ENCODE measurements at places on chromosomes 12 and 14.

DNA sequence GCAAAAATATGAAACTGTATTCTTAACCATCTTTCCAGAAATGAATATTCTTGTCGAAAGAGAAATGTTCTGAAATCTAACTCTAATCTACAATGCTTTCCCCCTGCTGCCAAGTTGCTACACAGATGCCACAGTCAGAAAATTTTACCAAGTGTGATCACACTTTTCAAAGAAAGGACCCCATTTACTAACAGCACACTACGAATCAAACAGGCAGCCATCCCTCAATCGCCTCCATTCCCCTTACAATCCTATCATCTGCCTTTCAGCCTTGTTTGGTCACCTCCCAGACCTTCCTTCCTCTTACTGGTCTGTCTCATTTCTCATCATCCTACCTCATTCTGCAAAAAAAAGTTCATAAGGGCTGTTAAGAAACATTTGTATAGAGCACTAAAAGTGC lies 190.1 kb downstream of the MED13L start:
- no peaks in the 10 kb centered on the region for H3K36me3 ChIP-seq
- no peaks in the 10 kb centered on the region for H3K4me1 ChIP-seq
- no peak overlapping the region for H3K4me3 ChIP-seq
- H3K27ac ChIP-seq: no peak overlapping the region

- no peak for DNase-seq
- H3K36me3 ChIP-seq: no peaks in the 10 kb centered on the region
- H3K27ac ChIP-seq: no peak overlapping the region
- no peaks in the 10 kb centered on the region for H3K4me1 ChIP-seq
- H3K4me3 ChIP-seq: no peak overlapping the region
Measured at GRCh38 chr12:68281322-68282077, 28.1 kb upstream of the IL22 start.

GRCh38 chr12:32644431-32644830 lies 34.7 kb upstream of the DNM1L start:
- H3K27ac ChIP-seq: no peak overlapping the region
- no peaks in the 10 kb centered on the region for H3K36me3 ChIP-seq
- no peaks in the 10 kb centered on the region for H3K27me3 ChIP-seq
- H3K4me3 ChIP-seq: no peak overlapping the region

DNA sequence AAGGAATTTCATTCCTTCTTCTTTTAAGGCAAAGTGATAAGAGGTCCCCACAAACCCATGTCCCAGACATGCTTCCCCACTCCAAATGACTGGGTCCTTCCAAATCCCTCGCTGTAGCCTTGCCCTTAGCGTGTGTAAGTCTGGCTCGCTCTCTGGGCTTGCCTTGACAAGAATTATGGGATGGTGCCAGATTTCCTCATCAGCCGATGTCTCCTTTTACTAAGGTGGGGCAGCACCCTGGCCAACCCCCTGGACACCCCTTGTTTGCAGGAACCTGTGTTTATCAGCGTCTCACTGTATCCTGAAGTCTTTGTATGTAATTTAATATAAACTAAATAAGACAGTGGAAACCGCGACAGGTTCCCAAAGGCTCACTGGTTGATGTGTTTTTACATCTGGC lies 493.3 kb downstream of the EGLN3 start:
- H3K27ac ChIP-seq: no peak overlapping the region
- DNase-seq: no peak
- H3K4me3 ChIP-seq: no peak overlapping the region
- H3K36me3 ChIP-seq: no peaks in the 10 kb centered on the region

DNA sequence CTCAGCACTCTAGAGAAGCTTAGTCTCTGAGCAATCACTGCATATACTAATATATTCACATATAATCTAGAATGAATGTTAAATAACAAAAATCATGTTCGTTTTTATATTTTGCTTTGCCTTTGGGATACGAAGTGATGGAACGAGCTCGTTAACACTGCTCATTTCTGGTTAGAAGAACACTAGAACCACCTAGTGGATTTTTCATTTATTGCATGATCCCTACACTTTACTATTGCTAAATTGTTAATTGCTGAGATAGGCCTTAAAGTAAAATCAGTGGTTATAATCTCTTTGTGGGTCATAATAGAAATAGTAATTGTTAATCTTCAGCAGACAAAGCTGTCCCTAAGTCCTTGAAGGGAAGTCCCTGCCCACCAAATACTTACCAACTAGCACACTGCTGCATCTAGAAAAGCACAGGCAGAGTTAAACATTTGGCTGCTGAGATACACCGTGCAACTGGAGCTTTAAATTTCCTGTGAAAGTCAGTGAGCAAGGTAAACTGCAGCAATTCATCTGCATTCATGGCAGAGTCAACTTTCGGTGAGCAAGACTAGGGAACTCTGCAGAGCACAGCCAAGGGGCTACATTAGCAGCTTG lies 353.7 kb downstream of the APAF1 start:
- H3K4me1 ChIP-seq: no peaks in the 10 kb centered on the region
- no peak overlapping the region for H3K4me3 ChIP-seq
- no peaks in the 10 kb centered on the region for H3K27me3 ChIP-seq
- H3K27ac ChIP-seq: no peak overlapping the region
- H3K36me3 ChIP-seq: no peaks in the 10 kb centered on the region

- H3K4me1 ChIP-seq: no peaks in the 10 kb centered on the region
- no peak overlapping the region for H3K4me3 ChIP-seq
- no peak for DNase-seq
- H3K27me3 ChIP-seq: no peaks in the 10 kb centered on the region
- no peaks in the 10 kb centered on the region for H3K36me3 ChIP-seq
Measured at GRCh38 chr12:82756303-82756702, 69.6 kb downstream of the TMTC2 start.

DNA sequence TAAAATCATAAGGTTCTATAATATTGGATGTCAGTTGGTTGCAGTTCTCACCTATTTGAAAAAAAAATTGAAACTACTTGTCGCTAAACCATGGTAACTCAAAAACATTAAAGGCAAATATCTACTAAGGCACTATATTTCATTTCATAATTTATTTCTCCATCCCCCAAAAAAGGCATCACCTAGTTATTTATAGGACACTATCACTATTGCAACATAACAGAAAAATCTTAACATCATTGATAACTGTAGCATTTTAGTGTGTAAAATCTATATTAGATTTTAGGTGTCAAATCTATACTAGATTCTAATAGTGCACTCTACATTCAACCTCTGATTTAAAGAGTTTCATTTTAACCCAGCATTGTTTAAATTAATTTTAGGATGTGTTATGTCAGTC lies 1.7 kb downstream of the SPTSSA start:
- H3K36me3 ChIP-seq: no peaks in the 10 kb centered on the region
- H3K27me3 ChIP-seq: no peaks in the 10 kb centered on the region
- H3K4me1 ChIP-seq: no peaks in the 10 kb centered on the region
- no peak overlapping the region for H3K27ac ChIP-seq

GRCh38 chr14:100702590-100702989 lies 24.1 kb upstream of the DLK1 start:
- no peaks in the 10 kb centered on the region for H3K27me3 ChIP-seq
- H3K4me3 ChIP-seq: no peak overlapping the region
- no peaks in the 10 kb centered on the region for H3K4me1 ChIP-seq
- no peak for DNase-seq

DNA sequence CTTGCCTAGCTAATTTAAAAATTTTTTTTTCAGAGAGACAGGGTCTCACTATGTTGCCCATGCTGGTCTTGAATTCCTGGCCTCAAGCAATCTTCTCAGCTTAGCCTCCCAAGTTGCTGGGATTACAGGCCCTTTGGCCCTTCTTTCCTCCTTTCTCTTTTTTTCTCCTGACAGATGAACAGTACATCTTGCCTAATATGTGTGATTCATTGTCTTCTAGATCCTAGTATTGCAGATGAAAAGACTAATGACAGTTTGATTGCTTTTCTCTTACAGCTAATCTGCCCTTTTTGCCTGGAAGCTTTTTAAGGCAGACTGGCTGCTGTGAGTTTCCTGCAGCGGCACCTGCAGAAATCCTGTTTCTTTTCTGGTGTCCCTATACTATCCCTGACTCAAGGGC lies 12.0 kb downstream of the DEPDC4 start:
- no peaks in the 10 kb centered on the region for H3K4me1 ChIP-seq
- no peak overlapping the region for H3K4me3 ChIP-seq
- H3K36me3 ChIP-seq: no peaks in the 10 kb centered on the region
- H3K27me3 ChIP-seq: no peaks in the 10 kb centered on the region
- H3K27ac ChIP-seq: no peak overlapping the region

- H3K4me1 ChIP-seq: no peaks in the 10 kb centered on the region
- no peaks in the 10 kb centered on the region for H3K36me3 ChIP-seq
- DNase-seq: peak; percentile 23
- no peaks in the 10 kb centered on the region for H3K27me3 ChIP-seq
Measured at GRCh38 chr12:118136559-118137003, 657 bp downstream of the PEBP1 start.

DNA sequence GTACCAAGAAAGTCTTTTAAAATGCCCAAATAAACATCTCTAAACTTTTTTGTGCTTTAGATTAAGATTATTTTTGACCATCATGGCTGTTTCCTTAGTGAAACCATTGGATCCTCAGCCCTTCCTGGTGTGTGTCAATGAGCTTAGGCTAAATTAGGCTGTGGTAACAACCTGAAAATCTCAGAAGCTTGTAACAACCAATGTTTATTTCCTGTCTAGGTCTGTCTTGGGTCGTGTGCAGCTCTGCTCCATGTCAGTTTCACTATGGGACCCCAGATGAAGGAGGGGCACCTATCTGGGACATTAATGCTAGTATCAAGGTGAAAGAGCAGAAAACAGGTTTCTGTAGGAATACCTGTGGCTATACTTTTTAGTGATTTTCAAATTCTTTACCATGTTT lies 49.9 kb downstream of the KCNMB4 start:
- no peak for DNase-seq
- H3K4me1 ChIP-seq: no peaks in the 10 kb centered on the region
- no peaks in the 10 kb centered on the region for H3K36me3 ChIP-seq
- H3K27ac ChIP-seq: no peak overlapping the region
- no peak overlapping the region for H3K4me3 ChIP-seq
- no peaks in the 10 kb centered on the region for H3K27me3 ChIP-seq

DNA sequence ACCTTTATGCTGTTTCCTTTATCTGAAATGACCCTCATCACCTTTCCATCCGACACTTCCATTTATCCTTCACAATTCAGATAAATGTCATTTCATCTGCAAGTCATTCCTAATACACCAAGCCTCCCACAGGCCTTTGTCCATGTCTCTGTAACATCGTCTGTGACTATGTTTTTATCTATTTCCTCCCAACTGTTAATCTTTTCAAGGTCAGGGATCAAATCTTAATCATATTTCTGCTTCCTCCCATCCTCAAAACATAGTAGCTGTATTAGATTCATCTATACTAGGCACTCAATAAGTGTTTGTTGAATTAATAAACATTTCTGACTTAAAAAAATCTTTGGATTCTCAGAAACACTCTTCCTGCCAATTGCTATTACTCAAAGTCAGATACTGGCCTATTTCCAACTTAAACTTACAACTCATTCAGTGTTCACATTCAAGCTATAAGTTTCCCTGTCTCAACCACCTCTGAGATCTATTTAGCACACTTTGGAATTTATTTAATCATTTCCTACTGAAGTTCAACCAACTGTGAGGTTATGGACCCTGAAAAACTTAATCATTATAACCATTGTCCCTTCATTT lies 100.2 kb upstream of the ALX1 start:
- H3K4me3 ChIP-seq: no peak overlapping the region
- H3K36me3 ChIP-seq: no peaks in the 10 kb centered on the region
- H3K4me1 ChIP-seq: no peaks in the 10 kb centered on the region
- H3K27ac ChIP-seq: no peak overlapping the region

DNA sequence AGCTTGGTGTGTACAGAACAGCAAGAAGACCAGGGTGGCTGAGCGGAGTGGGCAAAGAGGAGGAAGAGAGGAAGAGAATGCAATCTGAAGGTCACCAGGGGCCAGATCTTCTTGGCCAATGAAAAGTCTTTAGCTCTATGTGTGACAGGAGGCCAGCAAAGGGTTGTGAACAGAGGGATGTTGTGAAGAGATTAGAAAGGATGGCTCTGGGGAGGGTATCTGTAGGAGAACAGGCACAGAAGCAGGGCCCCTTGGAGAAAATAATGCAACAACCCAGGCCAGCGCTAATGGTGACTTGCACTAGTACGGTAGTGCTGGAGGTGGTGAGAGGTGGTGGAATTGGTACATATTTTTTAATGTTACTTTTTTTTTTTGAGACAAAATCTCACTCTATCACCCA lies 97.2 kb downstream of the NT5DC3 start:
- H3K36me3 ChIP-seq: no peaks in the 10 kb centered on the region
- no peak for DNase-seq
- H3K4me3 ChIP-seq: no peak overlapping the region
- H3K27me3 ChIP-seq: no peaks in the 10 kb centered on the region
- peaks cover 3% of the 10 kb centered on the region for H3K4me1 ChIP-seq
- no peak overlapping the region for H3K27ac ChIP-seq

DNA sequence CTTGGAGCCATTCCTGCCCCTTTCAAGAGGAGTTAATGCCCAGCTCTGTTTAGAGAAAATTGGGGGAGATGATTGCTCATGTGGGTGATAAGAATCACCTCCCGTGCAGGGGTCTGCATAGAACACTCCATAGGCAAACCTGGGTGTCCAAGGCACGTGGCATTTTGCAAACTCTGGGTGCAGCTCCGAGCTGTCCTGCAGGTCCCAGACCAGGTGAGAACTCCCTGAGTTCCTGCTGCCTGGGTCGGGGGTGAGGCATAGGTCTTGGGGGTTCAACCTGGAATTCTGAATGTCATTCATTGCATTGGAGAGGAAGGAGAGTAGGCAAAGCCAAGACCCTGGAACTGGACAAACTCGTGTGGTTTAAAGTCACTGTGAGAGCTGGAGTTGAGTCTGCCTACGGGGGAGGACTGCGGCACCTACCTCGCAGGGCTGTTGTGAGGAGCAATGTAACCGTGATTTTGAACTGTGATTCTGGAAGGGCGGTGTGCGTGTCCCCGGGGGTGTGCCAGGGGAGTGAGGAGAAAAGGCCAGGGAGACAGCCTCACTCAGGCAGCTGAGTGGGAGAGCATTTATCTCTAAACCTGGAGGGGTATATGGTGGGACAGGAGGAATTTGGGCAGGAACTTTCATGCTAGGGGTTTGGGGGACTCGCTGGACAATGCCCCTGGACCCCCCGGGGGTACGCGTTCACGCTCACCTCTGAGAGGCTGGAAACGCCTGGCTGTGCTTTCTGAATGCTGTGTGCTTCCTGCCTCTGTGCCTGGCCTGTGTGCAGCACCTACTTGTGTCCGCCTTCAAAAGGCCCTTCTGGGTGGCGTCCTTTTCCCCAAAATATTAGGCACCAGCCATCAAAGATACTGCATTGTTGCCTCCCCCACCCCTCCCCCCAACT lies 30.4 kb downstream of the MEG3 start:
- H3K27ac ChIP-seq: no peak overlapping the region
- no peaks in the 10 kb centered on the region for H3K27me3 ChIP-seq
- H3K4me1 ChIP-seq: no peaks in the 10 kb centered on the region
- no peaks in the 10 kb centered on the region for H3K36me3 ChIP-seq
- H3K4me3 ChIP-seq: no peak overlapping the region
- DNase-seq: no peak
